ENCODE measurements at places on chromosomes 4 and X.

GRCh38 chr4:41399231-41399630 lies 138.7 kb upstream of the LIMCH1 start:
- no peak for DNase-seq

DNA sequence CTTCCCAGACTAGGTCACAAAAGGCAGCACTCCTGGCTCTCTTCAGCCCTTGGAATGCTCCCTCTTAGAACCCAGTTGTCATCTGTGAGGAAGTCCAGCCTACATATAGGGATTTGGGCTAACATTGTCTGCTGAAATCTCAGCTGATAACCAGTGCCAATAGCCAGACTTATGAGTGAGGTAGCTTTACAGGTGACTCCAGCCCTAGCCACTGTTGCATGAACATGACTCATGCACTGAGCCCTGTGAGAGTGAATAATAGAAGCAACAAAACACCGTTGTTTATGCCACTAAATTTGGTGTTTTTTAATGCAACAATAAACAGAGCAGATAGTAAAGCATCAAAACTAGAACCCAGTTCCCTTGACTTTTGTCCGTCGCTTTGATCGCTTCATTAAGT lies 433.2 kb downstream of the STIM2 start:
- no peak for DNase-seq

- DNase-seq = no peak
These were observed 17.3 kb downstream of the FGFRL1 start for GRCh38 chr4:1028574-1029220.

DNA sequence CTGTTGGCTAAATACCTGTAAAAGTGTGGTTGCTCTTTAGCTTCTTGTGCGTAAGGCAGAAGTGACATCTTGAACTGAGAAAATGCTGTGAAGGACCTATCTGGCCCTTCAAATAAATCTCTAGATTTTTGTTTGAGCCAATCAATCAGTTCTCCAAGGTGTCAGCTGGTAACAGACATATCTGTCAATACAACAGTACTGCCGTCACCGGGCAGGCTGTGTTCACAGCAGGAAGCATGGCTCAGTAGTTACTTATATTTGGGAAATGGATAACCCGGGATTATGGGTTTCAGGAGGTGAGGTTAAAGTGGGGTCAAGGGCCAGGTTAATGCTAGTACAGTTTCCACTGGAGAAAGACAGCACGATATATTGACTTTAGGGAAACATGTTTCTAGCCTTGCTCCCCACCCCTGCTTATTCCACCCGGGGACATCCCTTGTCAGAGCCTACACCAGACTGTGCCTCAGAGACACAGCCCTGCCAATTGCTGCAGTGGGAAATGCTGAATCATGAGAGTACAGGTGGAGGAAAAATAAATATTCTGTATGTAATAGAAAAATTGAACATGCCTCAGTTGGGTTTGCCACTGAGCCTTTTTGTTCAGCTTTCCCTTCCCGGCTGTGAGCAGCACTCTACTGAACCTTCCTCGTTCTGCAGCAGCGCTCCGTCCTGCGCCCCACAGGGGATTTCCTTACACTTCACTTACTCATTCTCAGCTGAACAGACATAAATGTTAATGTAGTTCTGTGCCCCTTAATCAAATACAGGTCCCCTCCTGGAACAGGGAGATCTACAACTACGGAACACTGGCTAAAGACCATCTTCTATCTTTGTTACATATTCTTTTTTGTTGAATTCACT lies 121.1 kb downstream of the MGST2 start:
- DNase-seq = no peak

DNA sequence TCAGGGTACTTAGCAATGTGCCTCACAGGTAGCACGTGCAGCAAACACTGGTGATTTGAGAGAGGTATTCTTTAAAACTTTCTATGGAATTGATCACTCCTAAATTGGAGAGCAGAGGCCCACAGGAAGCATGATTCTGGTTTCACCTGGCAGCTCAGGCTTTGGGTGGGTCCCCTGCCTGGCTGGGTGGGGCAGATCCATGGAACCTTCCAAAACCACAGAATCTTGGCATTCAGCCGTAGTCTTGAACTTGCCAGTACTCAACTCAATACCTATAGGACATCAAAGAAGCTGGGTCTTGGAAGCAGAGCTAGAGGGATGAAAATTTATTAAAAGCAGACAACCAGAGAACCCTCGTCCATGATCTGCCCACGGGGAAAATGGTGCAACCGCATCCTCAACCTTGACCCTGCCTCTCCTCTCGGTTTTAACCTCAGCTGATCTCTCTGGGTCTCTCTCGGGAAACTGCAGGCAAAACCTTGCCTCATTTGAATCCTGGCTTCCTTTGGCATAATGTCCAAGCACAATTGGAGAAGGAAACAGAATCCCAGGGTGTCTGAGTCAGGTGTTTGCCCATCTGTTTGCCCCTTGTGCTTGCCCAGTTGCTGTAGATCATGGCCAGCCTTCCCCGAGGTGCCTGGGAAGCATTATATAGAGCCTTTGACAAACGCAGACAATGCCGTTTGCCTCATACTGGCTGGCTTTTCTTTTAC lies 22.9 kb downstream of the OTOP1 start:
- no peak for DNase-seq

- DNase-seq = no peak
These were observed 29.8 kb downstream of the SAGE1 start for GRCh38 chrX:135923353-135923752.

- DNase-seq = no peak
These were observed 45.3 kb upstream of the PGRMC1 start for GRCh38 chrX:119190831-119191230.

DNA sequence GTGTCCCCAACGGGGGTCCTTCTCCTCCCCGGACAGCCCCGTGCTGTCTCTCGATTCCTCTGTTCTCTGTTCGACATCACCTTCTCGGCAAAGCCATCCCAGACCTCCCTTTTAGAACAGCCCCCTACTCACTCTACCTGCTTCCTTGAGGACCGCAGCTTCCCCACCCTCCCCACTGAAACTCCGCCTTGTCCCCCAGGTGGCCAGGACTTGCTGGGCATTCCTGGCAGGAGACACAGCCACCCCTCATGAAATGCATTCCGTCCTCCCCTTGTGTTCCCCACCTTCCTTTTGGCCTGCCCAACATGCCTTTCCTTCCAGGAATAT lies 34.8 kb upstream of the GPR78 start:
- DNase-seq = no peak

DNA sequence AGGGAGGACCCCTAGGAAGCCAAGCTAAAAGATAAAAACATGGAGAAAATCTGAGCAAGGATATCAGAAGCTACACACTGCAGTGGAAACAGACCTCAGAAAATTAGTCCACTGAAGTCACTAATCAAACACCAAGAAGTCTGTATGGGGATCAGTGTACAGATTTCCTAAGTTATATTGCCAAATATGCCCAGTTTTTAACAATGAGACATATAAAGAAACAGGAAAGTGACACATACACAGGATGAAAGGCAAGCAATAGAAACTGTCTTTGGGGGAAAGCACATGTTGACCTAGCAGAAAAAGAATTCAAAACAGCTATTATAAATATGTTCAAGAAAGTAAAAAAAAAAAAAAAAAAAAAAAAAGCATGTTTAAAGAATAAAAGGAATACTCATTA lies 153.7 kb downstream of the PPP4R3C start:
- DNase-seq = no peak

GRCh38 chrX:142249721-142250120 lies 44.6 kb upstream of the MAGEC2 start:
- no peak for DNase-seq

- DNase-seq = no peak
These were observed 16.6 kb upstream of the KLHL2 start for GRCh38 chr4:165190591-165191347.

DNA sequence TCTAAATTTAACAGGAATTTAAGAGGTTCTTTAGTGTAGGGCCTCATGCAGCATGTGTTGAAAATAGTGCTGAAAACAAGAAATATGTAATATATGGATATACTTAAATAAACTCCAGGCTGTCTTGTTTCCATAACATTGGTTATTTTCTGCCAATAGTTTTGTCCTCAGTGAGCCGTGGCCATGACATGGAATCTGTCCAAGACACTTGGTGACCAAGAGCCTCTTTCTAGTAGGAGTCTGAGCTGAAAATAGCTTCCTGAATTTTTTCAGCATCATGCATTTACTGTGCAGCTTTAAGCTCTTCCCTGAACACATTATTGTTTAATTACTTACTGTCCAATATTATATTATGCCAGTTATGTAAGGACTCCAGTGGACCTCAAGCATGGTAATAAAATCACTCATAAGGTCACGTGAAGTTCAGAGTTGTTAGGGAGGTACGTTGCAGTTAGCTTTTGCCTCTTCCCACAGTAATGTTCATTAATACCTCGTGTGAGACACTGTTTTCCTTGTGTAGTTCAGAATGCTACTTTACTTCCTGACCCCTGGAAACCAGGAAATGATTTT lies 488.2 kb downstream of the GRID2 start:
- DNase-seq = no peak

DNA sequence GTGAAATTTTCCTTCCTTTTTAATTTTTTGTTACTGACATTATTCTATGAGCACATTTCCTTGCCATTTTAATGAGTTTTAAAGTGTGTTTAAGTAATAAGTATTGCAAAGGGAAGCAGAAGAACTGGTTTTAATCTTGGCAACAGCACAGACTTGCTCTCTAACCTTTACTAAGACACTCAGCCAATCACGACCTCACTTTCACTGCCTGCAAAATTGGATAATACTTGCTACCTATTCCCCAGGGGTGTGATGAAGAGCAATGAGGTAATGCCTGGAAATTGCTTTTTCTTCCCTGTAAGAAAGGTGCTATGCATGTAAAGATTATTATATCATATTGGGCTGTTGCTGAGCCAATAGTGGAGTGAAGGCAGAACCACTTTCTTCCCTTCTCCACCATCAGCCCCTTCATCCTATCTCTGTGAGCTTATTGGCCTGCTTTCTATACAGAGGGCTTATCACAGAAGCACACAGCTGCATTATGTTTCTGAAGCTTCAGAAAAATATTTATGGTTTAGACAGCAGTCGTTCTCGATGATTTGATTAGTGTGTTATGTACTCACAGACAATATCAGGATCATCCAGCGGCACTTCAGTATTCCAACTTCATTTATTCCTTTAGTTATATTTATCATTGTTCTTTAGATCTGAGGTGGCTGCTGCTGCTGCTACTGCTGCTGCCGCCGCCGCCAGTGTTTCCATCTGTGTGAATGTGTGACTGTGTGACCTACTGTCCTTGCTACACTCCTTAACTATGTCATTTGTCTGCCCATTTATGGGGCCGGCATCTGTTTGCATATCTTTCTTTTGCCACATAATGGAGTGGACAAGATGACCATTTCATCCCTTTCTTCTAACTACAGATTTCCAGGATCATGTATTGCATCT lies 255.1 kb downstream of the C4orf33 start:
- no peak for DNase-seq

- DNase-seq = no peak
These were observed 52.1 kb downstream of the PRKG2 start for GRCh38 chr4:81162752-81163458.

GRCh38 chr4:181528570-181529184 lies 714.5 kb upstream of the TENM3 start:
- DNase-seq = no peak

DNA sequence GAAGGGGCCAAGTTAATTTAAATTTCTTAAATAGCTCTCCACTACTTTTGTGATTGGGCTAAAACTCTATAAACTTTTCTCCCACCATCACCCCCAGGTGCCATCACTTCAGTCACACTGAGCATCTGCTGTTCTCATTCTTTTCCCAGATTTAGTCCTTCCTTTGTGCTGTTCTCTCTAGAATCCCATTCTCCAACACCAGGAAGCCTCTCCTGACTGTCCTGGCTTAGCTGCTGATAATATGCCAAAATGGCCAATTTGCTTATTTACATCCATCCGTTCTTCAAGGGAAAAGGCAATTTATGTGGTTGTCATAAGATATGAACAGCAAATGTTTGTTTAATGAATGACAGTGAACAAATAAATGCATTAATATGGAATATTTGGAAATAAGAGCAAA lies 44.1 kb downstream of the FGFBP1 start:
- DNase-seq = no peak

GRCh38 chr4:158682066-158682465 lies 10.0 kb downstream of the ETFDH start:
- no peak for DNase-seq

GRCh38 chr4:23999714-24000469 lies 110.0 kb upstream of the PPARGC1A start:
- DNase-seq = no peak

DNA sequence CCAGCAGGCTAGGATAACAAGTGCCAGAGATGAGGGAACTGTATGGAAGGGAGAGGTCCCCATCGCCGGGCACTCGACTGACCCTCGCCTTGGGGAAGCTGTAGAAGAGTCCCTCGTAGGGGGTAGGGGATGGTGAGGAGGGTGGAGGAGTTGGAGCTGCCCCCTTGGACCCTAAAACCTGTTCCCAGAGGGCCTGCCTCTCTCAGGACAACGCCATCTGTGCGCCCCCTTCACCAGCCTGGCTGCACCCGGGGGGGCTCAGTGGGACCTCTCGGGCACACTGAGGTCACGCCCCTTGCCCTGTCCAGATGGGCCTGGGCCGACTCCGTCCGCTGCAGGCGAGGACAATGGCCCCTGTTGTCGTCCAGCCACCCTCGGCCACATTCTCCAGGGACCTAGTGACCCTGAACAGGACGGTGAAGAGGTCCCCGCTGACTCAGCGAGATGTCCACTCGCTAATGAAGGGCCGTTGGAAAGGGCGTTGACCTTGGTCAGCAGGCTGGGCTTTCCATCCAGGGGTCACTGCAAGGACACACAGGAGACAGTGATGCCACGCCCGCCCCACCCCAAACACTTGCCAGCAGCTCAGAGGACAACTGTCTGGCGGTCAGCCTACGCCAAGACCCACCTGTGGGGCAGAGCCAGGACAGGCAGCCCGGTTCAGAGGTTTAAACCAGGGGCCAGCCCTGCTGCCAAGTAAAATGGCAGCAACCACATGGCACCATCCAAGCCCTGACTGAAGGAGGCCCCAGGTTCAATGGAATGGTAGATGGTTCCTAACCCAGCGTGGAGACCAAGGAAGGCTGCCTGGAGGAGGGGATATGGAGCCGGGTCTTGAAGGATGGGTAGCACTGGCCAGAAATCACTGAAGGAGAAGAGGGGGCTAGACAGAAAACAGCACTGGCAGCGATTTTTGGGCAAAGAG lies 51.2 kb downstream of the HMX1 start:
- DNase-seq = no peak

DNA sequence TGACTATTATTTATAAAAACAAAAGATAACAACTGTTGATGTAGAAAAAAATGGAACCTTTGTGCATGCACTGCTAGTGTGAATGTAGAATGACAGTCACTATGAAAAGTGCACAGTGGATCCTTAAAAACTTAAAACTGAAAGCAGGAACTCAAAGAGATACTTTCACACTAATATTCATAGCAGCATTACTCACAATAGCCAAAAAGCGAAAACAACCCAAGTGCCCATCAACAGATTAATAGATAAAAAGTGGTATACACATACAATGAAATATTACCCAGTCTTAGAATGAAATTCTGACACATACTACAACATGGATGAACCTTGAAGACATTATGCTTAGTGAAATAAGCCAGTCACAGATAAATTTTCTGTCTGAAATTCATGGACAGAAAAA lies 23.8 kb downstream of the CENPC start:
- DNase-seq = no peak

GRCh38 chrX:9938516-9938915 lies 28.6 kb upstream of the CLDN34 start:
- no peak for DNase-seq

DNA sequence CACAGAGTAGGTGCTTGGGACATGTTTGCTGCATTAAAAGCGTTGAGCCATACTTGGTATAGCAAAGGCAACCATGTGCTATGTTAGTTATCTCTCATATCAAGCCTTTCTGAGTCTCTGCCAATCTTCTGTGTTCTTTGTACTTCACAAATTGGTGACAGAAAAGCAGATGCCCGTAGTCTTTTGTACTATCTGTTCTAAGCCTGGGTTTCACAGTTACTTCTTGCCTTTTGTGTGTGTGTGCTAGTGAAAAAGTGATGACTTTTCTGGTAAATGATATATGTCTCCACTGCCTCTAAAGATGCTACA lies 16.1 kb upstream of the KLHL2 start:
- DNase-seq = no peak

Data from activated gamma-delta T cell (primary cell).